ENCODE measurements at places on chromosomes 4 and X.

GRCh38 chrX:129876771-129877305 is 29.1 kb upstream of the UTP14A start:
- DNase-seq: no peak

GRCh38 chr4:52862639-52863161 is 583 bp downstream of the RASL11B start:
- no peak for DNase-seq

DNA sequence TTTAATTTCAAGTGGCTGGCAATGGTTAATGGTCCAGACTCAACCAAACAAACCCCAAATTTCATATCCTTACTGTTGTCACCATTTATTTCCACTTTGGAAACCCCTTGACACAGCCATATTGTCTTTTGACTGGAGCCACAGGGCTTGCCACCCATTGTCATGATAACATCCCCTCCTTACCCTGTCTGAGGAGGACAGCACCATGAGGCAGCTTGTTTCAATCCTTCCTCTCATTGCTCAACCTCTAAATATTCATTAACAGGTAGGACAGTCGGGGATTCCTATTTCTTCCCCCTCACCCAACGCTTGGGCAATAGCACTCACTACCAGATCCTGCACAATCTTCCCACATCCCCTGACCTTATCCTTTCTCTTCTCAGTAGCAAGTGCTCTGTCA is 92.1 kb downstream of the CEP135 start:
- DNase-seq: no peak

- DNase-seq: no peak
These were observed 179.7 kb downstream of the AMELX start for GRCh38 chrX:11472879-11473278.

DNA sequence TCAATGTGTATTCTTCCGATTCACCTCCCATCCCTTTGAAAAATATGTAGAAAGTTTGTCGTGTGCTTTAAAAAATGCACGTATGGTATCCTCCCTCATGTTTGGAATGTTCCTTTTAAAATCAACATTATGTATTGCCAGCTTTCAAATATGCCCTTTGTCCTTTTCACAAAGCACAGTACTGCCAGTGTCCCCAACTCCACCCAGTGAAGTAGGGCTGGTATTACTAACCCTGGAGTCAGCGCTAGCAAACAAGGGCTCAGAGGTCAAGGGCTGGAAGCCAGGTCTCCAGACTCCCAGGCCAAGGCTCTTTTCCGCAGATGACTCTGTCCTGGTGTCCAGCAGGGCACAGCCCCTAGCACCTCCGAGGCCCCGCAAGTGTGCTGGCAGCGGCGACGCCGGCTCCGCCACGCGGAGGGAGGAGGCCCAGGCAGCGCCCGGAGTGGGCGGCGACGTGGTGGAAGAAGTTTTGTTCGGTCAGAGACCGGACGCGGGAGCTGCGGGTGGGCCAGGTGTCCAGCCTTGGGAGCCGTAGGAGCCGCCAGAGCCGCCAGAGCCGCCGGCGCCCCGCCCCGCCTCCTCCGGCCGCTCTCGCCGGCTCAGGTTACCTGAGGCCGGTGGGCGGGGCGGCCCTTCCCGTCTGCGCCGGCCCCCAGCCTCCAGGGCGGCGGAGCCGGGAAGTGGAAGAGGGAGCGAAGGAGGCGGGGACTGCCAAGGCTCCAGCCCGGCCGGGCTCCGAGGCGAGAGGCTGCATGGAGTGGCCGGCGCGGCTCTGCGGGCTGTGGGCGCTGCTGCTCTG is at the start of gene IL13RA1:
Gene IL13RA1, plus strand, starts transcription at position 720 of the 799 bp plus-strand sequence. Its CDS starts 33 bp downstream, at position 753.
- DNase-seq: no peak

- DNase-seq: no peak
These were observed 60.5 kb upstream of the C1GALT1C1 start for GRCh38 chrX:120690344-120690743.

DNA sequence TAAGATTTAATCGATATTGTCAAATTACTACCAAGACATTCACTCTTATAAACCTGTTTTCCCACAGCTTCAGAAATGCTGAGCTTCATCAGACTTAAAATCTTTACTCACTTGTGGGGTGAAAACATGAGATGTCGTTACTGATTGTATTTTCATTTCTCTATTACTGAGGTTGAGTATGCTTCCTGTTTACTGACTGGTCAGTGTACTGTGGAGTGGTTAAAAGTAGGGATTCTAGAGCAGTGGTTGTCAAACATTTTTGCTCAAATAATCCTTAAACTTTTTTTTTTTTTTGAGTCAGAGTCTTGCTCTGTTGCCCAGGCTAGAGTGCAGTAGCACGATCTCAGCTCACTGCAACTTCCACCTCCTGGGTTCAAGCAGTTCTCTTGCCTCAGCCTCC is 50.3 kb downstream of the NSUN7 start:
- no peak for DNase-seq

DNA sequence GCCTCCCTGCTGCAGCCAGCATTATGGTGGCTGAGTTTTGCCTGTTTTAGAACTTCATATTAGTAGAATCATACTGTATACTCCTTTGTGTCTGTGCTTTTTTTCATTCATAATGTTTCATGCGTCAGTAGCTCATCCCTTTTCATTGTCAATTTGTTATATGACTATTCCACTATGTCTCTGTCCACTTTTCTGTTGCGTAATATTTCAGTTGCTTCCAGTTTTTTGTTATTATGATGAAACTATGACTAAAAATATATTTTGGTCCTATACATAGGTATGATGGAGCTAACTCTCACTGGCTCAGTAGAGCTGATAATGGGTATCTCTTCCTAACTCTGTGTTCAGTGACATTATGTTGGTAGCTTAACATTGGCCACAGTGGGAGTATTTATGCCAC is 48.3 kb downstream of the DMP1 start:
- DNase-seq: no peak

DNA sequence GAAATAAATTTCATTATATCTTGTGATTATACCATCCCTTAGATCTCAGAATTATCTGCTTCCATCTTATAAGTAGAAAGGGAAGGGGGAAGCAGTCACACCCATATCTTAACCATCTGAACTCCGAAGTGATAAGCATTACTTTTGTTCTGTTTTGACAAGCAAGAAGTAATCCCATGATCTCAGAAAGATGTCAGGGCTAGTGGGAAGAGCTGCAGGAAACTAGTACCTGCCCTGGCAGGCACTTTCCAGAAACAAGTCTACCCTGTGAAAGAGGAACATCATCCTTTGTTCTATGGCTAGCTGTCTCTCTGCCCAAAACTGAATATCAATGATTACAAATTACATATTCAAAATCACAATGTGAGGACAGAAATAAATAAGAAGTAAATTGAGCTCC is 244.4 kb downstream of the SPOCK3 start:
- no peak for DNase-seq

GRCh38 chr4:85724791-85725563 is 250.0 kb downstream of the ARHGAP24 start:
- no peak for DNase-seq

DNA sequence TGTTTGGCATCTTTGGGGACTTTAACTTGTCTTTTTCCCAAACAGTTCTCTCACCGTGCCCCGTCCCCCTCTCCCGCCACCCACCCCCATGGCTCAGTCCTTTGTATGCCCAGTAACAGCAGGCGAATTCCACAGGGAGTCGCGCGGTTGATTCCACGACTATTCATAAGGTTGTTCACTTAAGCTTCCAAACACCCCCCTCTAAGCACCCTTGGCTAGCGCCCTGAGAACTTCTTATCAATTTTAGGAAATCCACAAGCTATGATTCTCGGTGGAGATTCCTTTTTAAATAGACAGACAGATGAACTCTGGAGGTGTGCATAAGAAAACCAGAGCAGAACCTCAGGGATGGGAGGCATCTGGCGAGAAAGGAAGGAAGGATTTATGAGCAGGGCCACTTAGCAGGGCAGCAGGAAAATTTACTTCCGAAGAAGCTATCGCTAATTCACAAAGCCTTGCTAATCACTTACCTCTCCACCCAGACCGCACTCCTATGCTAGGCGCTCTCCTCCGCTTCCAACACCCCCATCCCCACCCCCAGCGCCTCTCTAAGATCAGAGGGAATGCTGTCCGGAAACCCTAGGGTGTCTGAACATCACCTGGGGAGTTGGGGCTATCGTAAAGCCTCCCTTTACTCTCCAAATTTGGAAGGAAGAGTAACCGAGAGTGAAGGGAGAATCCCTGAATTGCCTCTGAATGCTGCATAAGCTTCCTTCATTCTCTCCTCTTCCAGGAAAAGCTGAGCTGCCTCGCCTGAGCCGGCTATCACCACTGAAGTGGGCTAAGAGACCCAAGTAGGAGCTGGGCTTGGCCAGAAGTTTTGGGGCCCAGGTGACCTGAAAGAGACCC is 1.7 kb downstream of the UNC5C start:
- no peak for DNase-seq

GRCh38 chr4:100926039-100926717 is 408.4 kb upstream of the EMCN start:
- DNase-seq: no peak

DNA sequence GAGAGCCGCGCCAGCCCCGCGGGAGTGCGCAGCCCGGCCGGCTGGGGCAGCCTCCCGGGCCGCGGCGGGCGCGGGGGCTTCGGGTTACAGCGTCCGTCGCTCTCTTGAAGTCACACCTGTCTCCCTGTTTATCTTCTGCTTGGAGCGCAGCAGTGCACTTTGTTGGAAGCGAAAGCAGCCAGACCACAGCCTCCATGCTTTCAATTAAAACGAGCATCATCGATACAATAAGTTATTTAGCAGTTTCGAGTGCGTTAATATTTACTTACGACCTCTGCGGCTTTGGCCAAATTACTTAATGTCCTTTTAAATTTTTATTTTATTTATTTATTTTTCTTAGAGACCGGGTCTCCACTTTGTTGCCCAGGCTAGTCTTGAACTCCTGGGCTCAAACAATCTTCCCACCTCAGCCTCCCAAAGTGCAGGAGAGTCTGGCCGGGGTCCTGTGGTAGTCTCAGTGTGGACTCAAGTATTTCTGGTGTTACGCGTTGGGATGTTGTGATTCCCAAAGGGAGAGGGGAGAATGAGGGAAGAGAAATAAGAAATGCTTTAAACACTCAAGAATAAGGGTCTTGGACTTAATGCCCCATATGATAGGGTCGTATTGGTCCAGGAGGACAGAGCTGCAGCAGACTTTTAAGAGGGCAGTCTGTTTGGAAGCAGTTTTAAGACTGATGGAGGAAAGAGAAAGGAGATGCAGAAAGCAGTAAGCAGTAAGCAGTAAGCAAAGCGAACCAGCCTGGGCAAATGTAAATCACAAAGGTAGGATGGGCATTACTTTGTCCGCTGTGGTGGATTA is 504 bp upstream of the PDLIM3 start:
- no peak for DNase-seq

GRCh38 chr4:25051534-25051933 is 20.8 kb upstream of the LGI2 start:
- no peak for DNase-seq

- DNase-seq: no peak
These were observed 10.7 kb downstream of the C4orf51 start for GRCh38 chr4:145690610-145691009.

- no peak for DNase-seq
These were observed 2275.1 kb downstream of the PCDH7 start for GRCh38 chr4:32994981-32995881.

DNA sequence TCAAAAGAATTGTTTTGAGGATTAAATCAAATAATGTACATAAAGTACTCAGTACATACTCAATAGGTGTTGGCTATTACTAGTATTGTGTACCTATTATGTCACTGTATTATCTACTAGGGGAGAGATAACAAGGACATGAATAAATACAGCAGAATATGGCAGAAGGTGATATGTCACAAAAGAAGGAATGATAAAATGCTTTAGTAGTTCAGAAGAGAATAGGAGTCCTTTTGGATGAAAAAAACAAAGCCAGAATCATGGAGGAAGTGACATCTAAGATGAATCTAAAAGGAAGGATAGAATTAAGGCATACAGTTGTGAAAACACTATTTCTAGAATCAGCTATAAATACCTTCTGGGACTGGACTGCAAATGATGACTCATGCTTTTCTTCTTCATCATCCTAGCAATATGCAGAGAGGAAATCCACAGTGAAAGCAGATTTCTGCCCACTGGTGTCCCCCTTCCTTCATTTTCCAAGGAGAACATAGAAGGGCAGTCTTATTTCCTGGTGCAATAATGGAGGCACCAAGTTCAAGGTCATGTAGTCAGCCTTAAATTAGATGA is 98.7 kb downstream of the GLUD2 start:
- DNase-seq: no peak

- DNase-seq: no peak
These were observed 101.1 kb downstream of the DCAF12L2 start for GRCh38 chrX:126064901-126065541.

DNA sequence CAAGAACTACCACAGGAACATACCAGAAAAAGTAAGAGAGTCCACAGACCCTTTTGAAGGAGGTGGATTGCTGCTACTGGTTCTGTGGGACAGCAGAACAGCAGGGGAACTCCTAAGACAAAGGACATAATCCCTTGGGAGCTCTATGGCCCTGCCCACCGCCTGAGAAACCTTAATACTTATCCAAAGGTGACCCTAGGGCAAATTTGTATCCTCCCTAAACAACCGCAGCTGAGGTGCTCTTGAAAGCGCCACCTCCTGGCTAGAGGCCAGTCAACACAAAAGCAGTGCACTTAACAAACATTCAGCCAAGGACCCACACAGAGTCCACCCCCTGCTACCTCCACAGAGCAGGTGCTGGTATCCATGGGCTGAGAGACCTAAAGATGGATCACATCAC is 136.8 kb downstream of the ADAM29 start:
- no peak for DNase-seq

GRCh38 chr4:11564021-11564420 is 135.3 kb upstream of the HS3ST1 start:
- no peak for DNase-seq

GRCh38 chrX:25241461-25241860 is 225.7 kb upstream of the ARX start:
- no peak for DNase-seq

GRCh38 chrX:30943984-30944383 is 54.9 kb upstream of the TAB3 start:
- DNase-seq: no peak

DNA sequence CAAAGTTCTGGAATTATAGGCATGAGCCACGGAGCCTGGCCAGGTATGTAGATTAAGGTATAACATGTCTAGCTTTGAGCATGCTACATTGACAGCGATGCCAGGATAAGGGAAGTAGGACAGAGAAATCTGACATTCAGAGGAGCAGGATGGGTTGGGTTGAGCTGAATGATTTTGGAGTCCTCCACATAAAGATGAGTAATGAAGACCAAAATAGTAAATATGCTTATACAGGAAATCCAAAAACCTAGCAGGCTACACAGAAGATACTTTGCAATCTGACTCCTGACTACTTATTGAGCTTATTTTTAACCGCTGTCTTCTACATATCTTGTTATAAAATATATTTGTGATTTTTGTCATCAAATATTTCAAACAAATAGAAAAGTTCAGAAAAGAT is 69.7 kb downstream of the PDGFC start:
- no peak for DNase-seq

GRCh38 chr4:79495447-79495846 is 87.4 kb upstream of the GK2 start:
- DNase-seq: no peak

All from BJ (cell line).